RWPE1 (cell line): ENCODE measurements at places on chromosomes 16 and 17.

DNA sequence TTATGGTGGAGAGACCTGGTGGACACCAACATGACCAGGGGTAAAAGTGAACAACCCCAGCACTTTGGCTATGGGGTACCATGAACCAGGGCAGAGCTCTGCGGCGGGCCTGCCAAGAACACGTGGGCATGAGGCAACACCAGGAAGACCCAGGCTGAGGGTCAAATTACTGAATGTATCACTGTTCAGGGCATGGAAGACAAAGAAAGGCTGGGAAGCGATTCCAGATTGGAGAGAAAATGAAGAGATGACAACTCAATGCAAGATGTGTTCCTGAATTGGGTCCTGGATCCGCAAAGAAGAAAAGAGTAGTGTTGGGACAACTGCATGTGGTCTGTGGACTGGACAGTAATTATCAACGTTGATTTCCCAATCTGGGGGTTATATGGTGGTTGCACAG lies 19.8 kb downstream of the SPHK1 start:
- DNase-seq: no peak

- DNase-seq: no peak
Observed at GRCh38 chr16:10076037-10076436, 106.2 kb downstream of the GRIN2A start.

DNA sequence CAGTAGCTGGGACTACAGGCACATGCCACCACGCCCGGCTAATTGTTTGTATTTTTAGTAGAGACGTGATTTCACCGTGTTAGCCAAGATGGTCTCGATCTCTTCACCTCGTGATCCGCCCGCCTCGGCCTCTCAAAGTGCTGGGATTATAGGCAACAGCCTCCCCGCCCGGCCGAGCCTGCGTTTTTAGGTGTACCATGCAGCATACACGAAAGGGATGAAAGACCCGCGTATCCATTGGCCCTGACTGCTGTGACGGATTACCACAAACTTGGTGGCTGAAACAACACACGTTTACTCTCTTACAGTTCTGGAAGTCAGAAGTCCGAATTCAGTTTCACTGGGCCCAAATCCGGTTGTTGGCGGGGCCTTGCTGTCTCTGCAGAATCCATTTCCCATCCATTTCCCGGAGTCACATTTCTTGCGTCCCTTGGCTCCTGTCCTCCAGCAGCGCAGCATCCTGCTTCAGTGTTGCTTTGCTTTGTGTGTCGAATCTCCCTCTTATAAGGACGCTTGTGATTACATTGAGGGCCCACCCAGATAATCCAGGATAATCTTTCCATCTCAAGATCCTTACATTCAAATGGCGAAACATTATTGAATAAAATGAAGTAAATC lies 8.3 kb upstream of the GUCY2D start:
- no peak for DNase-seq

DNA sequence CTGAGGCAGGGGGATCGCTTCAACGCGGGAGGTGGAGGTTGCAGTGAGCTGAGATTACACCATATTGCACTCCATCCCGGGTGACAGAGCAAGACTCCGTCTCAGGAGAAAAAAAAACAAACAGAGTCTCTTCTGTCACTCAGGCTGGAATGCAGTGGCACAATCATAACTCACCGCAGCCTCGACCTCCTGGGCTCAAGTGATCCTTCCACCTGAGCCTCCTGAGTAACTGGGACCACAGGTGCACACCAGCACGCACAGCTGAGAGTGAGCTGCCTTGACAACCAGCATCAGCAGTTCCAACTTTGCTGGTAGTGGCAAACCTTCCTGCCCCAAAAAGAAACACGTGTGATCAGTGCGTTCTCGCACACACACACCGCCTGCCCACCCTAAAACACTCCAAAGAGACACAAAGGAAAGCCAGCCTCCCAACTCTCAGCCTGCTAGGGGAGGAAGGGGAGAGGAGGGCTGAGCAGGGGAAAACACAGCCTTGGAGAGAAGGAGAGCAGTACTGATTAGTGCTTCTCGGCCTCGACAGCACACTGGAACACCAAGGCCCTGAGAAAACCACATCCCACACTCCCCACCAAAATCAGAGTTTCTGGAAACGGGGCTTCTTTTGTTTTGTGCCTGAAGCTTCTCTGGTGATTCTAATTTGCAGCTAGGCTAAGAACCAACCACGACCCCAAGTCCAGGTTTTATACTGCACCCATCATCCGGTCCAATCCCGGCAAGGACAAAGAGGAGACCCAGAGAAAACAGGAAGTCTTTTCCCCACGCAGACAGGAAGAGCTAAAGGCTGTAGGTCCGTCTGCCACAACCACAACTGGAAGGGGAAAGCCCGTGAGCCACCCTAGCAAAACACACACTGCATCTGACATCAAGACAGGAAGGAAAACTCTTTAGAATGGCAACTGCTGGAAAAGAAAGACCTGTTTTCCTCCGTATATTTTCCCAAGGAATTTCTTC lies 28.8 kb downstream of the ZCCHC14 start:
- DNase-seq: no peak

DNA sequence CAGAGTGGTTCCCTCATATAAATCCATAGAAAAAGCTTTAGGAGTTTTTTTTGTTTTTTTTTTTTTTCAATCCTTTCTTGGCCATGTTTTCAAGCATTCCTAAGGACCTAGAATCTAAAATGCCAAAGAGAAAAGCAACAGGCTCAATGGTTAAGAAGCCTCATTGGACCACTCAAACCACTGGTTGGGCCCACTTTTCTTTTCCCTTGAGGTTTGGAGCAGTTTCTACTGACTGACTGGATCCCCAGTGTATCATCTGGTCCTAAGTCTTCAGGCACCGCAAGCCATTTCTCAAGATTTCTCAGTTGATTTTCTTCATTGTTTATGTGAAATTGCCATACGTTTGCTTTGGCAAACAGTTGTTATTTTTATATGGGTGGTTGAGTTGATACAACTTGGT lies 14.4 kb downstream of the METTL9 start:
- no peak for DNase-seq

GRCh38 chr17:74182041-74182723 lies 21.3 kb upstream of the RPL38 start:
- DNase-seq: no peak

DNA sequence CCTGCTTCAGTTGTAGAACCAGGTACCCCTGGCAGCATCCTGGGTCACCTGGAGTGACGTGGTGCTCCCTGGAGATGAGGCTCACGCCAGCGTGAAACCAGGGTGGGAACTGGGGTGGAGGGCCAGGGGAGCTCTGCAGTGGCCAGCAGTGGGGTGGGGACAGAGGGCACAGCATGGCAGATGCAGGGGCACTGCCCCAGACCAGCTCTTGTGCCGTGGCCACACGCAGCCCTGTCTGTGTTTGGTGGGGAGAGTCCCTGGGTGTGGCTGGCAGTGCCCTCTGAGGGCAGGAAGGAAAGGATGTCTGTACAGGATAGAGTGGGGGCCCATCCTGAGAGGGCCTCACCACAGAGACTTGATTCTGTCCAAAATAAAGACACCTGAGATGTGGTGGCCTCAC lies 24.5 kb downstream of the ZNF750 start:
- DNase-seq: no peak

GRCh38 chr16:86952769-86953168 lies 364.4 kb downstream of the C16orf95 start:
- DNase-seq: no peak

DNA sequence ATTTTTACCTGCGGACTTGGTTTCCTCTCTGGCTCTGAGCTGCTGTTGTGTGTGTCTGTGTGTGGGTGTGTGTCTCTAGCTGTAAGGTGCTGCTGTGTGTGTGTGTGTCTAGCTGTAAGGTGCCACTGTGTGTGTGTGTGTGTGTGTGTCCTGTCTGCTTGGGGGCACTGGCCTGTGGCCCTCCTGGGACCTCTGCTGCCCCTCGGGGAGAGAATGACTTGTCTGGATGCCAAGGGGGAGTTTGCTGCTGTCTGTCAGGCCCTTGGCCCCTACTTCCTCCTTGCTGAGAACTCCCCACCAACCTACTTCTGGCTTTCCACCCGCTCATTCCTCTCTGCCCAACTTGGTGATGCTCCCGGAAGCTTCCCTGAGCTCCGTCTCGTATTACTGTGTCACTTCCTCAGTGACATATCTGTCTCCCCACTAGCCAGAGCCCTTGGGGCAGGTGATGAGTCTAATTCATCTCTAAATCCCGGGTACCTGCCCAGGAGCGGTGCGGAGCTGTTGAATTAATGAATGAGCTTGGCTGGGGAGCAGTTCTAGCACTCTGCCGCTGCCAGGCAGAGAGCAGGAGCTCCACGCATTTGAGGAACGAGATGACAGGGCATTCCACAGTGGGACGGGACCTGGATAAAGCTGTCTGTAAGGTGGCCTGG lies 3.5 kb upstream of the LASP1NB start:
- no peak for DNase-seq

DNA sequence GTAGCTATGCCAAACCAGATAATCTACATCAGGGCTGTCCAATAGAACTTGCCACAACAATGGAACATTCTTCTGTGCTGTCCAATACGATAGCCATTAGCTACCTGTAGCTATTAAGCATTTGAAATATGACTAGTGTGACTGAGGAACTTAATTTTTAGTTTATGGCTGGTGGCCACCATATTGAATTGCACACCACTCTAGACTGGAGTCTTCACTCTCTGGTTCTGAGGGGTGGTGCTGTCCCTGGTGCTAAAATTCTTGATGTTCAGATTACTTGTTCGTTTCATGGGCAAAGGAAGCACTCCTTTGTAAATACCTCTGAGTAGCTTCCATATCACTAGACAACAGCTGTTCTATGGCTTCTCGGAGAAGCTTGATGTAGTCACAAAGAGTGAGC lies 296.6 kb downstream of the NPIPA8 start:
- no peak for DNase-seq

DNA sequence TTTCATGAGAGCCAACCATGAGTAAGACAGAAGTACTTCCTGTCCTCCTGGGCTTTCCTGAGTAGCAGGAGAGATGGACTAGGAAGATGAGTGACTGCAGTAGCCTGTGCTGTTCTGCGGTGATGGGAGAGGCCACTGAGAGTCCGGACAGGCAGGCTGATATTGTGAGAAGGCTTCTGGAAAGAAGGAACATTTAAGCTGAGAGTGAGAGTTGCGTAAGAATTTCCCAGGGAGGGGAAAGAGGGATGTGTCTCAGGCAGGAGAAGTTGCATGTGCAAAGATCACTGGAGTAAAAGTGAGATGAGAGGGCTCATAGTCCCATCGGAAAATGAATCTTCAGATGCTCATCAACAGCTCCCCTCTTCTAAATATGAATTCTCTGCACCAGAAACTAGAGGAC lies 258.3 kb downstream of the RBFOX1 start:
- no peak for DNase-seq

DNA sequence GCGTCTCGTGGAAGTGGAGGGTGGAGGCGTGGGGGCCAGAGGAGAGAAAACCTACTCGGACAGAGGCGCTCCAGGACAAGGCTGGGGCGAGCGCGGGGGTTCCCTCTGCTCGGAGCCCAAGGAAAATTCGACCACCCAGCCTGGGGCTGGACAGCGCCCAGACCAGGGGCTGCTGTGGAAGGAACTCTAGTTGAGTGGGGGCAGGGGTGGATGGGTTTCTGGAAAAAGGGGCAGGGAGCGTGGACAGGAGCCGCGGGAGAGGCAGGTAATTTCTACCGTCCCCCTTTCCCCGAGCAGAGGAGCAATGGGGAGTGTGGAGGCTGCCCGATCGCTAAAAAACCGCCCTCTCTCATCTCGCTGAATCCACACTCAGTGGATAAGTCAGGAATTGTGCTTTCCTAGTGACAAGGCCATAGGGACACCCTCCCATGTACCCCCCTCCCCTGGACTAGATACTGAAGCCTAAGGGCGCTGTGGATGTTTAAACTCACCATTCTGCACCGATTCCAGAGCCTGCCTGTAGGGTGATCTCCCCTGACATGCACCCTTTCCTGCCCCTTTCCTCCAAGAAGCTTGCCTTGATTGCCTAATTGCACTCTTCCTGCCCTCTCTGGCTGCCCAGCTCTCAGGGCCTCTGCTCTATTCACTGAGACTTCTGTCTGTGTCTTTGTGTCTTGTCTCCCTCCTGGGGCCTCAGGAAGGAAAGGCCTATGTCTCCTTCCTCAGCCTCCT lies 90.7 kb upstream of the TMEM97 start:
- DNase-seq: no peak

DNA sequence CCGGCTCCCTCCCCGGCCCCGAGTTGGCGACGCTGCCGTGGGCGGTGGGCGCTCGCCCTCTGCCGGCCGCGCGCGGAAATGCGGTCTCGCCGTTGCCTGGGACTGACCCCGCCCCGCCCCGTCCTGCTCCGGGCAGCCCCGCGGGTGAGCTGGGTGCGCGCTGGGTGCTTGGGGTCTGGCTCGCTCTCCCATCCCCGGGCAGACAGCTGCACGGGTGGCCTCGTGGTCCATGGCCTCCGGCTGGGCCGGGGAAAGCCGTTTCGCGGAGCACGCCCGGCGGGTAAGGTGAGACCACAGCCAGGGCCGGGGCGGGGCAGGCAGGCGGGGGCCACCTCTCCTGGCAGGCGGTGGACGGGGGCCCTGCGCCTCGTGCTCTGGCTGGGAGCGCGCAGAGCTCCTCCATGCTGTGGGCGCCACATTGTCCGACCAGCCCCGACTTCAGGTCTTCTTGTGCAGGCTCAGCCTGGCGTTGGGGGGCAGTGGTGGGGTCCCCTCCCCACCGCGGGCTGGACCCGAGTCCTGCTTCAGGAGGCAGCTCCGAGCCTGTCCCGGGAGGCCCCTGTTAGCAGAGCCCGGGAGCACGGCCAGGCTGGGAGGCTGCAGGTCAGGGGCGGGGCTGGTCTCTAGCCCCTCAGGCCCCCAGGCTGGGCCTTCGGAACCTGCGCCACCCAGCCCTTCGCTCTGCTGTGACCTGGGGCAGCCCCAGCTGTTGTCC lies 7.0 kb upstream of the C1QTNF8 start:
- peak; percentile 72 for DNase-seq

DNA sequence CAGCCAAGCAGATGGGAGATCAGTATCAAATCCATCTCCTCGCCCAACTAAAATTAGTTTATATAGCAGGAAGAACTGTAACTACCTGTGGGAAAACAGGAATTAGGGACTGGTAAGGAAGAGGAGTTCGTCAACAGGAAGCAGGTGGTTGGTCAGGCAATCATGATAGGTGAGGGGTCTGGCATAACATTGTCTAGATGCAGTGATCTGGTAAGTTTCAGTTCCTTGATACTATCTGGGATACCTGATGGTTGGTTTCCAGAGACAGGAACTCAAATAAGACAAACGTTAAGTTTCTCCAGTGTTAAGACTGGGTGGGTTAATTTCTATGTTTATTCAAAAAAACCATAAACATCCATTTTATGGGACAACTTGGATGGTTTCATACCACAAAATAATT lies 53.8 kb downstream of the CEP112 start:
- DNase-seq: no peak

GRCh38 chr16:15765880-15766279 lies 90.9 kb downstream of the MYH11 start:
- DNase-seq: peak; percentile 44
